ENCODE measurements at places on chromosomes 3 and 15.

GRCh38 chr3:172397716-172398405, 50.4 kb downstream of the GHSR start:
- DNase-seq, result no peak

- no peak for DNase-seq
These were observed 56.8 kb upstream of the NANOGP8 start for GRCh38 chr15:35141743-35142471.

DNA sequence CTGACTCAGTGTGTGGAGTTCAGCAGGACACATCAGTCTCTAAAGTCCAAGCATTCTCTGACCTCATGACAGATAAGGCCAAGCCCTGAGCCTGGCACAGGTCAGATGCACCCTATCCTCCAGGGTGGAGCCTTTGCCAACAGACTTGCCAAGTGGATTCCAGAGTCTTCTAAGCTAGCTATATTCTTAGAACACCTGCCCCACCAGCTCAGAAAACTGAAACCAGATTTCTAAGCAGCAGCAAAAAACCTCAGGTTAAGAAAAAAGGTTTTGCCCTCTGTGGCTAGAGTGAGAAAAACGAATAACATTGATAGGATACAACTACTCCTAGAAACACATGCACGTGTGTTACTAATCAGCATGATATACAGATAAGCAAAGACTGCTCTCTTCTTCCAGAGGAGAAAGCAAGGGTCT, 11.6 kb downstream of the RMDN3 start:
- DNase-seq, result no peak

GRCh38 chr3:45143673-45144671, 2.2 kb downstream of the CDCP1 start:
- DNase-seq, result no peak

GRCh38 chr3:122132949-122133540, 50.4 kb upstream of the CASR start:
- DNase-seq, result no peak

DNA sequence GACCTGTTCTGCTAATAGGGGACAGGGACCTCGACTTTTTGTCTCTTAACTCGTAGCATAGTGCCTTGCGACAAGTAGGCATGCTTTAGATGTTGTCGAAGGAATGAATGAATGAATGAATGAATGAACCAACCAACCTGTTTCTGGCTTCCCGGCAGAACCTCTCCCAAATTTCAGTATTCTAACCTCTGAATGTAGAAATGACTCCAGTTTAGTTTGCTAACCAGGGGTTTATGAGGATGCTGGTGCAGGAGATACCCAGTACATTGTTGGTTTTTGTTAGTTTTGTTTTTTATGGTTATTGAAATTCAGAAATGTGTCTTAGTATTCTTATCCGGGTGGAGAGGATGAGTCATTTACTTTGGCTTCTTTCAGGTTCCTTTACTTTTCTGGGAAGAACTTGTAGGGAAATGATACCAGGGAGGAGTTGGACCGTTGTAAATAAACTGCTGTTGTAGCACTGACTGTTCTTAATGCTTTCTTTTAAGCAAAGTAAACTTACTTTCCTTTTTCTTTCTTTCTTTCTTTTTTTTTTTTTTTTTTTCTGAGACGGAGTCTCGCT, 29.6 kb upstream of the EHHADH start:
- no peak for DNase-seq

- DNase-seq, result no peak
These were observed 294.5 kb downstream of the FHIT start for GRCh38 chr3:60956729-60957128.

DNA sequence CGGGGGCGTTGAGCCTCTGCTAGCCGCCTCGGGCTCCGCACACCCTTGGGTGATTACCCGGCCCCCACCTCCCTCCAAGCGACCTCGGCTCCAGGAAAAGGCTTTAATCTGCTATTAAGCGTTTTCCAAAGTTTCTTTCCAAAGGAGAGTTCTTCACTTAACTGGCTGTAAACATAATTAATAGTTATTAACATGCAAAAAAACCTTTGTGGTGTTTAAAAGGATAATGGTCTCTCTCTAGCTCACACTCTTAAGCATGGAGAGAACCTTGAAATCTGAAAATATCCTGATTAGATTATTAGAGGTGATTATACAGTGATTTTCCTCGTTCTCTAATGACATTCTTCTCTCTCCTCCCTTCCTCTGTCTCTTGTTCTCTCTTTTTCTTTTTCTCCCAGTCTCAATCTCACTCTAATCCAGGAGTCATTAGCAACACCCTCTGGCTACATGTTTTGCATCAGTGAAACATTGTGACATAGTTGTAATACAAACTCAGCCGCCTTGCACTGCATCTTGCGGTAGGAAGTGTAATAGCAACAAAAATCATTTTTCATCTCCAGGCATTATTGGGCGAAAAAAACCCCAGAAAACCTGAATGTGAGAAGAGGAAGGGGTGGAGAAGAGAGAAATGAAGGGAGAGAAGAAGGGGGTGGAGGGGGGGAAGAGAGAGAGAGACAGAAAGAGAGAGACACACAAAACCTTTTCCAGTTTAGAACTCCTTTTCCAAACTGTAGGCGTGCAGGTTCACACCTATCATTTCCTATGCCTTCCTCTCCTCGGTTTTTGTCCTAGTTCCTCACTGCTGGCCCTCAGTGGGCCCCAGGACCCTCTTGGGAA, 24.4 kb downstream of the NR2F2 start:
- no peak for DNase-seq

- DNase-seq, result no peak
These were observed 18.1 kb downstream of the GHRL start for GRCh38 chr3:10274601-10275000.

- no peak for DNase-seq
These were observed 235.1 kb downstream of the UACA start for GRCh38 chr15:70528270-70528706.

- DNase-seq, result no peak
These were observed 103.3 kb upstream of the SPRED1 start for GRCh38 chr15:38149315-38149714.

GRCh38 chr3:158539414-158540014, 31.5 kb upstream of the MLF1 start:
- DNase-seq, result no peak

DNA sequence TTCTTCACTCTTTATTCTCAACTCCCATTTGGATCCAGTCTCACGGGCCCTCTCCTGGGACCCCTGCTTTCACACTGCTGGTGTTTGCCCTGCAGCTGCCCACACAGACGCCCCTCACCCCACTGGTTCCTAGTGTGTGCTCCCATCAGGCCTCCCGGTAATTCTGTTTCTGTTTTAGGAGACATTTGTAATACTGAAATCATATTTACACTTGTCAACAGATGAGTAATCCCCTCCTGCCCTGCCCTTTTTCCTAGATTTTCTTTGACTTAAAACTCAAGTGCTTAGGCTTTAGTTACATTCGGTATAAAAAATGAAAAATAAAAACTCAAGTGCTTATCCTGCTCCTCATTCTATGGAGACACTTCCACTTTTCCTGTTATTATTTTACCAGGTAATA, 18.4 kb upstream of the ABTB1 start:
- no peak for DNase-seq

DNA sequence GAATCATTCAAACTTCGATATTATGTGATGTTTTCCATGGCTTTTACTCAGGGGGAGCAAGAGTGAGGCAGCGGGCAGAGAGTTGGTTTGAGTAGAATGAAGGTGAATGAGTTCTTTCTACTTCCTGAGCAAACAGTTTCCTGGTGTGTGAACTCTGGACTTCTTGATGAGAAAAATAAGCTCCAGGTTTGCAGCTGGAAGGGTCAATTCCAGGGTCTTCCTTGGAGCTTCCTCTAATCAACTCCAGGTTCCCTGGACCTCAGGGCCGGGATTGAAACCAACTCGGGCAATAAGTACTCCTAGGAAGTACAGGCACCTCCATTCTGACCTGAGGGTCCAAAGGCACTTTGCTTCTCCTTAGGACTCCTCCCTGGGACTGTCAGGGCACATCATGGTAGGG, 243.6 kb upstream of the ONECUT1 start:
- DNase-seq, result no peak

- DNase-seq, result no peak
These were observed 27.4 kb downstream of the GOLM2 start for GRCh38 chr15:44315773-44316465.

DNA sequence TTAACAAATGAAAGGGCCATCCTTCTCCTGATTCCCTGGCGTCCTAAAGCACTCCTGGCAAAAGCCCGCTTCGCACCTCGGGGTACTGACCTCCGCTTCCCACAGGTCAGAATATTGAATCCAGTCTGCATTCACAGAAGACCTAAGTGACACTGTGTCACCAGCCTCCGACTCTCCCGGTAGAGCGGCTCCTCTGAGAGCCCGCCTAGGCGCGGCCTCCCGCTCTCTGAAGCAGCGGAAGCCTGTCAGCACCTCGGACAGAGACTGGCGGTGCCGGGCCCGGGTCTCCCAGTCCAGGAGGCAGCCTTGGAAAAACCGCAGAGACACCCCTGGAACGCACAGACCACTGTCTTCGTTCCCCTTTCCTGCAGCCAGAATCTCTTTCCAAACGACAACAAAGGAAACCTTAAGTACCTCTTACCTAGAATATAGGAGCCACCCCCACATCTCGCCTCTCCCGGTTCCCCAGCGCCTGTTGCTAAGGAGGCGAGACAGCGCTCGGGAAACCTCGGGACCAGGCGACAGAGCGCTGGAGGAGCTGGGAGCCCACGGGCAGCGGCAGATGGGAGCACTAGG, 1.2 kb downstream of the GABRB3 start:
- DNase-seq, result no peak

GRCh38 chr3:172371544-172371943, 76.7 kb downstream of the GHSR start:
- DNase-seq, result no peak

DNA sequence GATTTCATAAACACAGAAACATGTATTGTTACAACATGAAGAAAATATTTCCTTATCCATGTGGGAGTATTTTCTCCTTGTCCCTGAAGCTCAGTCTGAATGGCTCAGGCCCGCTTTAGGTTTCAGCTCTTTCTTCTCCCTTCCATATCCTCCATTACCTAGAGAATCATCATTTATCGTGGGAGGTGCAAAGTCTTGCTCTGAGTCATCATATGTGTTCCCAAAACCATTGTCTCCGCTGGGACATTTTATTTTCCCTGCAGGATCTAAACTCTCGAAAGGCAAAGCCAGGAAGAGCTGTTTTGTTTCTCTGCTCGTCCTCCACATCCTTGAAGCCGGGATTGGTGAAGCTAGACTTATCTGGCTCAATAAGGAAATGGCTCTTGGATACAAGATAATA, 571.2 kb downstream of the EDEM1 start:
- DNase-seq, result no peak

DNA sequence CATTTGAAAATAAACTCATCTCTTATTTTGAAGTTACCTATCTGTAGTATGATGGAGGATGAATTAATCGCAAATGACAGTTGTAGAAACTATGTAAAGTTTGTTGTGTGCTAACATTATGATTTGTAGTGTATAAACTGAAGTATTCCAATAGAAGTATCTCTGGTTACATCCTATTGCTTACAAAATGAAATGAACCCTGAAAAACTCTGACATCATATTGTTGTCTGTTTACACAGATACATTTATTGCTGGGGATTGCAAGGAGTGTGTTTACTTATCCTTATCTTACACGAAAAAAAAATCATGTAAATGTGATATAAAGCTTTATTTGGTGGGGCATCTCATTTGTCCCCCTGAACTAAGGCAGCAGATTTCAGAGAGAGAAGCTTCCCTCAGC, 2.6 kb upstream of the ABHD10 start:
- DNase-seq, result no peak

DNA sequence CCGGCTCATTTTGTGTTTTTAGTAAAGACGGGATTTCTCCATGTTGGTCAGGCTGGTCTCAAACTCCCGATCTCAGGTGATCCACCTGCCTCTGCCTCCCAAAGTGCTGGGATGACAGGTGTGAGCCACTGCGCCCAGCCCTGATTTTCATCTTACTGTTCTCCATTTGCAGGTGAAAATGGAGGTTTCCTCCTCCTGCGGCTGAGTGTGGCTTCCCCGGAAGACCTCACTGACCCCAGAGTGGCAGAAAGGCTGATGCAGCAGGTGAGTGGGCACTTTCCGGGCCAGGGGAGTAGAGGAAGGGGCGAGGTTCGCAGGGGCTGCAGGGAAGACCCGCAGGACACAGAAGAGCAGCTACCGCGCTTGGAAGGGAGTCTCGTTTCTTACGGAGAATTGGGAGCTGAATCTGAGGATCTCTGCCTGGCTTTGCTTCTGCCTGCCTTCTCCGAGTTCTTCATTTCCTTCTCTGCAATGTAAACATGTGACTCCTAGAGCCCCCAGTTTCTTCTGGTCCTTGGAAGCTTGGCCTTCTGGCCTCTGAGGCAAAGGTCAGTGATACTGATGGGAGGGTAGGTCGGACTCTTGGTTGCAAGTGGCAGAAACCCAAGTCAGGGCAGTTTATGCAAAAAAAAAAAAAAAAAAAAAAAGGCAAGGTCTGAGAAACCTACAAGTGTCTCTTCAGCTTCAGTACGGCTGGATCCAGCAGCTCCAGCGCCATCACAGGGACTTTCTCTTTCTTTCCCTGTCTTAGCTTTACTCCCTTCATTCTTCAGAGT, 8.9 kb downstream of the MUC20 start:
- no peak for DNase-seq

DNA sequence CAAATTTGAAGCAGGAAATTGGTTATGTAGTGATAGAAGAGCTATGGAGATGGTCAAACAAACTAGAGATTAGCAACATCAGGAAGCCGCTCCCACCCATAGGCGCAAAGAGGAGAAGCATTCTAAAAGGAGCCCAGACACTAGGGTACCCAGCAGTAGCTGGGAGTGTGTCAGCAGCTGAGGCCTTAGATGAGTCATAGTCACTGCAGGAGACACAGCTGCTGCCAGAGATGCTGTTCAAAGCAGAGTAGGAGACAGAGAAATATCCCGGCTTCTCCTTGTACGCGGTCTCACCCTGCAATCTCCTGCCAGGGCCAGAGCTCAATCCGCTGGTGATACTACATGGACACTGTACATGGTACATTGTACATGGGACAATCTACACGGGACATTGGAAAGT, 61.9 kb downstream of the VGLL3 start:
- no peak for DNase-seq

DNA sequence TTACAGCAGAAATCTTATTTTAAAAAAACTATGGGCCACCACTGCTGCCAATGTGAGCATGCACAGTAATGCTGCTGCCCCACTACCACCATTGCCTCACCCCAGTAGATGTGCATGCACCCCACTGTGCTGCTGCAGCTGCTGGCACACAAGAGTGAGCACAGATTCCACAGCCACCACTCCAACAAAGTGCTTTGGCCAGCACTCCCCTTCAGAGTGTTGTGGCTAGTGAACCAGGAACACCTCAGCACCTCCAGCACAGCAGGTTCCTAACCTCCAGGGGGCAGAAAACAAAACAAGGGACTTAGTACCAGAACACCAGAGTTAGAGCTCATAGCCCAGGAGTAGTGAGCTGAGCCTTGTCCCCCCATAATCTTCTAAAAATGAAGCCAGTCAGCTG, 629.6 kb downstream of the PYDC2 start:
- no peak for DNase-seq

DNA sequence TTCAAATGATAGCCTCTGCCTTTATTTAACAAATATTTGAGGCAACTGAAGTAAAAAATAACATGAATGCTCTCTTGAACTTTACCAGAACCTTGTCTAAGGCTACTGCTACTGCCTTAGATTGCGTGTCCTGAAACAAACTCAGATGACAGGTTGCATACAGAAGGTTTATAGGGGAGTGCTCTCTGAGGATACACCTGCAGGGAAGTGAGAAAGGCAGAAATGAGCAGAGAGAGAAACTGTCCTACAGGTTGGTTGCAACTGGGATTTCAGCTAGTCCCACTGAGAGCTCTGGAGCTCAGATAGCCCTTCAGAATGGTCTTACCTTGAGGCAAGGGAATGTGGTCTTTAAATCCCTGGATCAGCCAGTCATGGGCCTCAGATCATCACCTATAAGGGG, 165.5 kb downstream of the IL5RA start:
- no peak for DNase-seq

Measured in activated CD4-positive, CD25-positive, alpha-beta regulatory T cell treated with anti-CD3 and anti-CD28 coated beads, Interleukin-2, amount 50 U/mL, for 72 hours (primary cell).